ENCODE measurements at places on chromosomes 2 and 18.

DNA sequence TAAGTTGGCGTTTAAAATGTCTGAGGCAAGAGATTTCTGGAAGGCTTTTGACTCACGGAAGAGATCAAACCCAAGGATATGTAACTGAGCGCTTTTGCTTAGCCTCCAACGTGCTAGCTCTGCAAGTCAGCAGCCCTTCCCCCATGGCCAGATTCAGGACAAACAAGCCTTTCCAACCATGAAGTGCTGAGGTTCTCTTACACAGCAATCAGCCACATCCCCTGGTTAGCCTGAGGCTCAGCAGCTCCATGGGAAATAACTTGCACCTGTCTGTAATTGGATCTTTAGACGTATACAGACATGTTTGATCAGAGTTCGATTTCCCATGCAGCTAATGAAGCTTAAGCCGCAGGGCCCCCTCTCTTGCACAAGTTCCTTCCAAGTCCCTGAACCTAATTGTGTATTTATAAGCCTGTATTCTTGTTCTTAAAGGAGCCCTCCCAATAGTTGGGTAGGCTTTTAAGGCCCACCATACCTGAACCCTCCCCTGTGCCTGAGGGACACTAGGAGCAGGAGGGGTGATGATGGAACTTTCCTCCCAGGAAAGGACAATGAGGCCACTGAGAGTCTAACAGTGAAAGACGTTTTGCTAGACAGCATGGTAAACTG lies 2.1 kb upstream of the TMEM131 start:
- DNase-seq, result peak; percentile 75

- no peak for DNase-seq
Measured at GRCh38 chr18:2997429-2997828, 15.5 kb downstream of the LPIN2 start.

DNA sequence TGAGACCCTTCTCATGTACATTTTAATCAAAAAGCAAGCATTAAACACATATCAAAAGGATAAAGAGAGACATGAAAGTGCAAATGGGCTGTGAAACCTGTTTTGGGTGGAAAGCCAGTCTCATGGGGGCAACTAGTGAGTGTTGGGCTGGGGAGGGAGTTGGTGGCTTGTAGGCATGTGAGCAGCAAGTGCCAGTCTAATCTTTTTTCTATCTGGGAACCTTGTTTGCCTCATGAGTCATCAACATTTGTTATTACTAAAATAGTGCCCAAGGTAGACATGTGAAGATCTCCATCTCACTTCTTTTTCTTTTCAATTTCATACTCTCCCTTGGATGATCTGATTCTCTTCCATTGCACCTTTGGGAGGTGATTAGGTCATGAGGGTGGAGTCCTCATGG lies 613.9 kb upstream of the GYPC start:
- no peak for DNase-seq

GRCh38 chr2:215850380-215850779 lies 163.0 kb downstream of the MREG start:
- DNase-seq, result no peak

DNA sequence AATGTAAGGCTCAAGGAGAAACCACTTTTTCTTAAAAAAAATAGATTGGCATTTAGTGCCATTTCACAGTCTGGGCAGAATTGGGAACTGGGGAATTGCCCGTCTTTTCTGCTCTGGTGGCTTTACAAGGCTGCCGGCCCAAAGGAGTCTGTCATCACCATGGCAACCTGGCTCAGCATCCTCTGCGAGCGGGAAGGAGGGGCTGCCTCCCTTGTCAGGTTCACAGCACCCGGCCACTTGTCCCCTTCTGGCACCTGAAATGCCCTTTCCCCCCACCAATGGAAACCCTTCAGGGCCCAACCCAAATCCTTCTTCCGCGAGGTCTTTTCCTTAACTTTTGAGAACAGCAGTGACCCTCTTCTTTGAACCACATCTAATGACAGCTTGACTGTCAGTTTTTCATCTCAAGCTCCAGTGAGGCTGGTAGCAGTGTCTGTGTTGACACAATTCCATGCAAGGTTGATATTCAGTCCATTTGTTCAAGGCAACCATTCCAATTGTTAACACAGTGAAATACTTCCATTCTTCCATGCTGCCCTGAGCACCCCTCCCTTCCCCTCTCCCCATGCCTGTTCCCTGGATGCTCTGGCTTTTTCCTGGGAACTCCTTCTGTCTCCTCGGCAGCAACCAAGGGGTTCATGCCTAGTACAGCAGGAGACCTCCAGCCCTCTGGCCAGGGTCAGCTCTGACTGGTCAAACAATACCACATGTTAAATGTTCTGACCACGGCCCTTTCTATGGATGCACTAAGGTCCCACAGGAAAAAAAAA lies 79.6 kb downstream of the DNER start:
- DNase-seq, result no peak
